Stimulated activated CD4-positive, alpha-beta T cell treated with anti-CD3 and anti-CD28 coated beads, Interleukin-4, amount 100 ng/mL, for 4 hours (primary cell): ENCODE measurements at places on chromosomes 3 and 15.

DNA sequence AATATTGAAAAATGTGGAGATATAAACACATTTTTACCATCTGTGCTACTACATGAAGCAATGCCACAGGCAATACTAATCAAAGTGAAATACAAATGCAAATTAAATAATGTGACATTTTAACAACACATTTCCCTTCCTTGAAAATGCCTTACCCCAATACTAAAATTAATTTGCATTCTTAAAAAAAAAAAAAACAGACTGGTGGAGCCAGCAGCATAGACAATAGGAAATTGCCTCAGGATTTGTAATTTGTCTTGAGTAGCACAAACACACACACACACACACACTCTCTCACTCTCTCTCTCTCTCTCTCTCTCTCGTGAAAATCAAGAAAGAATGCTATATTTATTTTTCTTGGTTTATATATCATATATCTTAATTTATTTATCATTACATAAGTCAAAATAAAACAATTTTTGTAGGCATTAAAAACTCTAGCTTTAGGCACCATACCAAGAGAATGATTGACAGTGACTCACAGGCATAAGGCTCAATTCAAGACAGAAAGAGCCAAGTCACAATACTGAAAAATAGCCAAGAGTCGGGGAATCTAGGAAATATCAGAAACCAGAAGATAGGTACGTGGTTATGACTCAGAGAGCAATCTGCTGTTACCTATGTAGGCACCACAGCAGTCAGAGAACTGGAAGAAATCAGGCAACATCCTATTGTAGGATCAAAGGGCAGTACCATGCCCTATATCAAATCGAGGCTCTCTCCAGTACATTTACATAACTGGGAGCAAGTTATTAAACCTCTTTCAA is 23.0 kb downstream of the SUCNR1 start:
- no peak for DNase-seq

- no peak for DNase-seq
Measured at GRCh38 chr15:95887666-95888390, 442.7 kb upstream of the NR2F2 start.

DNA sequence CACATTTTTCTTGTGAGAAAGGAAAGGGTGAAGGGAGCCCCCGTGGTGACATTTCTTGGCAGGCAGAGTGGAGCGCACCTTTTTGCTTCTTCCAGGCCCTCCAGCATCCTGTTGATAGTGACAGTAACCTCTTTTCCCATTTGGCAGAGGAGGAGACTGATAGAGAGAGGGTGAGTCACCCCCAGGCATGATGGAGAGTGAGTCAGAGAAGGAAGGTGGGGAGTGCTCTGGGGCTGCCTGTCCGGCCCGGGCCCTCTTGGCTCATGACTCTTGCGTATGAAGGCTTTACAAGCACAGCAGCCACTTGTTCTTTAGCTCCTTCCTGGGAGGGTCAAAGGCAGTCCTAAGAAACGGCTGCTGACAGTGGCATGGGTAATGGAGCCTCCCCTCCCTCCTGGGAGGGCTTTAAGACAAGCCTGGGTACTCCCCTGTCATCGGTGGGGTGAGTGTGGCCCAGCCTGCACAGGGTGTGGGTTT is 16.0 kb downstream of the ANKRD63 start:
- DNase-seq, result no peak

- DNase-seq, result no peak
Measured at GRCh38 chr3:53422954-53423698, 71.3 kb upstream of the CACNA1D start.

GRCh38 chr15:75811626-75812025 is 31.6 kb upstream of the UBE2Q2 start:
- DNase-seq, result no peak

DNA sequence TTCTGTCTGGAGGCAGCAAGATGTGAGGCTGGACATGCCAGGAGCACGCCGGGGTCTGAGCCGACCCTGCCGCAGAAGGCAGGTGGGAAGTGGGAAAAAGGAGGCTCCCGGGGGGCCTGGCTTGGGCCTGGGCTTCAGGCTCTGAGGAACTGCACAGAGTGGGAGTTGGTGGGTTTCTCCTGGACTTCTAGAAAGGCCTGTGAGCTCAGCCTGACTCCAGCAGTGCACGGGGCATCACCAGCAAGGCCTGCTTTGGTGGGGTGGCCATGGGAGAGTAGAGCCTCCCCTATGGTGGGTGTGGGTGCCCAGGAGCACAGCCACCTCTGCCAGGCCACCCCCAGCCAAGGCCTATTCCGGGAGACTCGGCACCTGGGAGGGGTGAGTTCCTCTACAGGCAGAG is 18.1 kb upstream of the SLC41A3 start:
- no peak for DNase-seq

- no peak for DNase-seq
Measured at GRCh38 chr3:13477943-13478342, 2.2 kb upstream of the HDAC11 start.

GRCh38 chr3:10574101-10574620 is 68.8 kb upstream of the ATP2B2 start:
- no peak for DNase-seq

- no peak for DNase-seq
Measured at GRCh38 chr15:72233769-72234168, 2.8 kb upstream of the PKM start.
